ENCODE measurements at places on chromosomes 5 and 9.

DNA sequence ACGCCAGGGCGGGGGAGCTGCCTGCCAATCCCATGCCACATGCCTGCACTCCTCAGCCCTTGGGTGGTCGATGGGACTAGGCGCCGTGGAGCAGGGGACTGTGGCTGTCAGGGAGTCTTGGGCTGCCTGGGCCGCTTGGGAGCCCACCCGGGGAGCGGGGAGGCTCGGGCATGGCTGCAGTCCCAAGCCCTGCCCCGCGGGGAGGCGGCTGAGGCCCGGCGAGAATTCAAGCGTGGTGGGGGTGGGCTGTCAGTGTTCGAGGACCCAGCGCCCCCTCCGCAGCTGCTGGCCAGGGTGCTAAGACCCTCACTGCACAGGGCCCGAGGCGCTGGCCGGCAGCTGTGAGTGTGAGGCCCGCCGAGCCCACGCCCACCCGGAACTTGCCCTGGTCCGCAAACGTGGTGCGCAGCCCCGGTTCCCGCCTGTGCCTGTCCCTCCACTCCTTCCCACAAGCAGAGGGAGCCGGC is 83.2 kb upstream of the DMRTA1 start:
- DNase-seq = no peak

DNA sequence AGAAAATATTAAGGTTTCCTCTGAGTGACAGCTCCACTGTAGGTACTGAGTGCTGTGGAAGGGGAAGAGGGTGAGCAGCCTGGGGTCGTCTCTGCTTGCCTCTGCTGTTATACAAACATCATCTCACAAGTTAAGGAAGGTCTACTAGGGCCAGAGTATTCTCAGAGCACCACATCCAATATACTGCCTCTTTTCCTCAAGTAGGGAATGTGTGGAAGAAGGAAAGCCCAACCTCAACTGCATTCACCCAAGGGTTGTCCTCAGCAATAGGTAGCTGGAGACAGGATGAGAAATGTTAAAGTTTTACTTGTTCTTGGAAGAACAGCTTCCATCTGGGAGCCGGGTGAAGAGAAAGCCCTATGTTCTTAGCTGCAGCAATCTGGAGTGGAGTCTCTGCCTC is 1062.3 kb upstream of the CDH10 start:
- DNase-seq = no peak

DNA sequence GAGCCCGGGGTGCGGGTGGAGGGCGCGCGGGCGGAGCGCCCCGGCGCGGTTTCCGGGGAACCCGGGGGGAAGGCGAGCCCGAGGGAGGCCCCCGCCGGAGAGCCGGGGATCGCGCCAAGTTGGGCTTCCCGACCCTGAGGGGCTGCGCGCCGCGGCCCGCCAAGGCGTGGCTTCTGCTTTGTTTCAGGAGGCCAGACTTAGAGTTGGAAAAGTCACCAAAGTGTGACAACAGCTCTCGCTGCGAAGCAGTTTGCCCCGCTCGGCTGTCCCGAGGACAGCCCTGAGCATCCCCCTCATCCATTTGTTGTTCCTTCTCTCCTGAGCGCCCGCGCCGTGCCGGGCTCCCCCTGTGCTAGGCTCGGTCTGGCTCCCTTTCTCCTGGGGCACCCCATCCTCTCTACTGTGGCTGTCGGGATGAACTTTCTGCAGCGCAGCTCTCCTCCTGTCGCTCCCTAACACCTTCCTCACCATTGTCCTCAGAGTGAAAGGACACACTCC is 410 bp downstream of the GLIPR2 start:
- DNase-seq = no peak

- DNase-seq = no peak
Measured at GRCh38 chr9:86706391-86706790, 240.9 kb downstream of the GAS1 start.

GRCh38 chr5:177067503-177067902 is 19.2 kb upstream of the FGFR4 start:
- DNase-seq = no peak

DNA sequence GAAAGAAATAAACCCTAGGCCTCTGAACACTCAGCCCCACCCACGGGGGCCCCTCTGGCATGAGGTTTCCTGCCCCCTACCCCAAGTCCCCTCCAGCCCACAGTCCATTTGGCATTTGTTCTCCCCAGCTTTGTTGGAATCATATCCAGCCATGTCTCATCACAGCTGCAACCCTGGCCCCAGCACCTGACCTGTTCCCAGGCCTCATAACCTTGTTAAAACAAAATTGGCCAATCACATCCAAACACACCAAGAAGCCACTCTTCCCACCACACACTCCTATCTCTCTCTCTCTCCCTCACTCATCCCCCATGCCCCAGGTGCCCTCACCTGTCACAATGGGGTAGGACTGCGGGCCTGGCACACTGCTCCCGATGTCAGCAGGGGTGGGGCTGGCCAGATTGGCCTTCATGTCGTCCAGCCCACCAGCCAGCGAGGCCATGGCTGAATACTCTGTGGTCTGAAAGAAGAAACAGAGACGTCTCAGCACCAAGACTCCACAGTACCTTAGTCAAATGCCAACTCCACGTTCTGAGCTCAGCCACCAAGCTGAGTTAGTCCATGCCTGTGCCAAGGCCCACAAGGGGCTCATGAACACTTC is 110.9 kb downstream of the PAX5 start:
- no peak for DNase-seq

All from stimulated activated CD4-positive, alpha-beta T cell treated with anti-CD3 and anti-CD28 coated beads, TNF-alpha, amount 100 ng/mL, for 4 hours (primary cell).